ENCODE measurements at places on chromosomes 2 and 18.

GRCh38 chr2:213147538-213147937 is 3.9 kb downstream of the IKZF2 start:
- no peak for DNase-seq

DNA sequence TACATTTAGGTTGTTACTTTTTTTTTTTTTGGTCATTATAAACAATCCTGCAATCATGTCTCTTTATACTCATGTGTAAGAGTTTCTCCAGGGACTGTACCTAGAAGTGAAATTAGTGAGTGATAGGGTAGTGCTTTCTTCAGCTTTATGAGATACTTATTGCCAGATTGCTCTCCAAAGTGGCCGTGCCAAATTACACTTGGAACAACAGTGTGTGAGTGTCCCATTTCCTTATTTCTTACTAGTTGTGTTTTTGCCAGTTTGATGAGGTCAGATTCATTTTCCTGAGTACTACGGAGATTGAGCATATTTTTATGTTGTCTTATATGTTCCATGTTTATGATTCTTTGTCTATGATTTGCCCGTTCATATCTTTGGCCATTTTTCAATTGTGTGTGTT is 39.2 kb downstream of the GALNT1 start:
- no peak for DNase-seq

DNA sequence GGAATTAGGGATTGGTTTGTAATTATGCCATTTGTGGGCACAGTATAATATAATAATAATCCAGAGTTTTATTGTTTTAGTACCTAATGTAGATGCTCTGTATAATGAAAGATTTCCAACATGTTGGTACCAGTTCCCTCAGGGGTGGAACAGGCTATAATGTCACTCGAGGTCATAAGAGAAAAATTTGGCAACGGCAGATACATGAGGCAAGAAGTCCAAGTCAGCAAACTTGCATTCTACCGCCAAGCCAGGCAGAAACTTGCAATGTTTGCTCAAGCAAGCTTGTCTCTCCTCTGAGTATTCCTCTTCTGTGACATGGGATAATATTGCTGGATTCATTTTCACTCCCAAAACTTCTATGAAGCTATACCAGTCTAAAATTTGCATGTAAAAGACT is 520.0 kb upstream of the SALL3 start:
- no peak for DNase-seq

GRCh38 chr18:41660654-41661053 is 294.4 kb upstream of the PIK3C3 start:
- DNase-seq = no peak

GRCh38 chr2:169895294-169895985 is 68.2 kb downstream of the UBR3 start:
- no peak for DNase-seq
